ENCODE measurements at places on chromosomes 11 and 22. TPM values are rescaled to one million over a fixed set of nuclear protein-coding genes. Genes with fewer than 3 reads are reported as not detected.

GRCh38 chr11:118531597-118532084 is 649 bp downstream of the TMEM25 start:
- DNase-seq = peak; percentile 32

The NXPE4 gene
- total RNA-seq = not detected

The SLC29A2 gene
- 3.0 TPM for total RNA-seq

GRCh38 chr11:10287140-10287539 is 6.9 kb downstream of the SBF2 start:
- no peak for DNase-seq

- DNase-seq = peak; percentile 92
These were observed 14.1 kb downstream of the C11orf24 start for GRCh38 chr11:68257477-68258362.

GRCh38 chr11:33842236-33842915 is 49.5 kb downstream of the LMO2 start:
- DNase-seq = no peak

- DNase-seq = no peak
These were observed 1158.1 kb upstream of the TENM4 start for GRCh38 chr11:80598905-80599304.

GRCh38 chr22:37145180-37146050 is 4.3 kb downstream of the IL2RB start:
- DNase-seq = no peak

DNA sequence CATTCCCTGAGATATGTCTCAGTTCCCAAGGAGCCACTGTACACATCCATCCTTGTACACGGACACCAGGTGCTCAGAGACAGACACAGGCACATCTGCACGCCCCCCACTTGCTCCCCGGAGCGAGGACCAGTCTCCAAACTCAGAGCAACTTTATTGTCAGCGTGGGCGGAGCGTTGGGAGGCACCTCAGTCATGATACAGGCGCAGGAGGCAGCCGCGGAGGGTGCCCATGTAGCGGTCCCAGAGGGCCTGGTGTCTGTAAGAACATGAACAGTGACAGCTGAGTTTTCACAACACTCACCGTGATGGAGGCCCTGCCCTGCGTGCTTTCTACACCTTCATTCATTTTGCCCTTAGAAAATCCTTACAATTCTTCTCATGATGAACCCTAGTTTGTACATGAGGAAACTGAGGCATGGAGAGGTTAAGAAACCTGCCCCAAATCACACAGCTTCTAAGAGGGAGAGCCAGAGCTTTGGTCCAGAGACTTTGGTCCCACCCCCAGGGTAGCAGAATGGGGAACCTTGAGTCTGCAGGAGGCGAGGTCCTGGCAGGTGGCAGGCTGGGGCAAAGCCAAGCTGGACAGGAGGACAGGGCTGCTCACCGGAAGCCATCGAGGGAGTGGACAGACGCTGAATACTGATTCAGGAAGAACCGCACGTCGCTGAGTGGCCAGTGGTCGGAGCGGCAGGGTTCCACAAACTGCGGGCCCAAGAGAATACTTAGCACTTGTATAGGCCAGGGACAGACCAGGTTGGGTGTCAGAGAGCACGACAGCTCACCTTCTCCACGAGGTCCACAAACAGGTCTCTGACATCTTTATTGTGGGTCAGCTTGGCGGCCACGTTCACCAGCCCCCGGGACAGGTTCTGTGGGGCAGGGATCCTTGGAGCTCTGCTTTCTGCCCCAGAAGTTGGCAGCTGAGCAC is 4.2 kb downstream of the FIBP start:
- DNase-seq = no peak

The OR8D1 gene
- total RNA-seq = not detected

The OR56A1 gene
- total RNA-seq = not detected

- no peak for DNase-seq
These were observed 26.9 kb downstream of the TRMU start for GRCh38 chr22:46362203-46362933.

GRCh38 chr11:72775288-72776110 is 18.3 kb downstream of the STARD10 start:
- DNase-seq = no peak

The CCDC188 gene
- not detected for total RNA-seq

- peak; percentile 77 for DNase-seq
These were observed 19.4 kb upstream of the MALAT1 start for GRCh38 chr11:65479184-65480145.

The GRAMD1B gene
- 33.3 TPM for total RNA-seq

- no peak for DNase-seq
These were observed 34.1 kb downstream of the LINC01488 start for GRCh38 chr11:69515271-69516245.

GRCh38 chr11:20564846-20565635 is 34.4 kb upstream of the SLC6A5 start:
- DNase-seq = no peak

DNA sequence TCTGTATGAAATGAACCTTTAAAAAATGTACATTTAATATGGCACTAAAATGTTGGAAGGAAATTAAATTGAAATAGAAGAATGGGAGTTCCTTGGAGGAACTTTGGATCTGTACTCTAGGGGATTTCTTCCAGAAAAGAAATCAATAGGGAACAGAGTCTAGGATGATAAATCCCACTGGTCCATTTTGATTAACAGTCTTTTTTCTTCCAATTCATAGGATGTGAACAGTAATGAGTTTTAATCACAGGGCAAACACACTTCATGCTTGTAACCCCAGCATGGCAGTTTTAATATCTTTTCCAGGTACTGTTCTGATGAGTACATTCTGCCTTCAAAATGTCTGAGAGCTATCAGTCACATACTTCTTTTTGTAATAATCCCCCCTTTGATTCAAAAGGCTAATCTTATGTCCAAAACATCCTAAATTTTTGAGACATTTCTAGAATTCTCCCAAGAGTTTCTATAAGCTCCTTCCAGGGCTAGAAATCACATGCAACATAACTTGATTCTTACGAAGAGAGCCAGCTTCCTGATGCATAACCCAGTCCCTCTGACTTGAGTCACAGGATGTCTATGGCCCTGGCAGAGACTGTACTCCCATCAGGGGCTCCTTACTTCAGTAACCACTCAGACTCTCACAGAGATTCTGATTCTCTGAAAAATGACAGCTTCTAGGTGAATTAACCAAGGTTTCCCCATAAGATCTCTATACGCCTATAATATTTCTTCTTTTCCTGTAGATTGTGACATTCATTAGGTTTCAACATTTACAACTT is 112.9 kb downstream of the SLC36A4 start:
- no peak for DNase-seq

GRCh38 chr22:29023172-29023796 is 38.3 kb downstream of the C22orf31 start:
- no peak for DNase-seq

GRCh38 chr11:27692781-27693180 is 7.5 kb downstream of the BDNF start:
- DNase-seq = no peak
